ENCODE measurements at places on chromosomes 6 and 20.

DNA sequence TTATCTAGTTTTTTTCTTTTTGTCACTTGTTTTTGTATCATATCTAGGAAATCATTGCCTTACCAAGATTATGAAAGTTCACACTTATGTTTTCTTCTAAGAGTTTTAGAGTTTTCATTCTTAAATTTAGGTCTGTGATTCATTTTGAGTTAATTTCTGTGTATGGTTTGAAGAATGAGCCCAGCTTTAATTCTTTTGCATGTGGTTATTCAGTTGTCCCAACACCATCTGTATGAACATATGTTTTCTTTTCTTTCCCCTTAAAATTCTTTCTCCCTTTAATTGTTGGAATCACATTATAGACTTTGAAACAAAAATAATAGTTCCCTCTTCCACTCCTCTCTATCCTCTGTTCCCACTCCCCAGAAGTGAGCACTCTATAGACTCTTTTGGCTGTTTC is 85.4 kb downstream of the SLX4IP start:
- no peak for DNase-seq

GRCh38 chr6:134041093-134041492 is 11.3 kb downstream of the SLC2A12 start:
- DNase-seq = no peak

DNA sequence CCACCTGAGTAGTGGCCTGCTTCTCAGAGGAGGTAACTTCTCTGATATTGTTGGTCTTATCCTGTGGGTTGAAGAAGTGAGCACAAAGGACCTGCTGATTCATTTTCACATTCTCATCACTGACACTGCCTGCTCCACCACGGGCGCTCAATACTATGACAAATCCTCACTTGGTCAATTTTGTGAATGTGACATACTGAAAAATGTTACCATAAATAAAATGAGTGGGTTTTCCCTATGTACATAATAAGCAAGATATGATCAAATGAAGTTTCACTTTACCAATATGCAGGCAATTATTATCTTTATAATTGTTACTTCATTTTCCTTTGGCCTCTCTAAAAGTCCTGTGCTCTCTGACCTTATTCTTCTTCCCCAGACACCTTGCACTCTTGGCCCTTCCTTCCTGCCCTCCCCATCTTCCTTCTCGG is 71.5 kb upstream of the RIPOR2 start:
- no peak for DNase-seq

GRCh38 chr6:158322724-158323560 is 10.7 kb downstream of the TULP4 start:
- no peak for DNase-seq

GRCh38 chr6:57173886-57174510 is 1.9 kb downstream of the BAG2 start:
- no peak for DNase-seq

DNA sequence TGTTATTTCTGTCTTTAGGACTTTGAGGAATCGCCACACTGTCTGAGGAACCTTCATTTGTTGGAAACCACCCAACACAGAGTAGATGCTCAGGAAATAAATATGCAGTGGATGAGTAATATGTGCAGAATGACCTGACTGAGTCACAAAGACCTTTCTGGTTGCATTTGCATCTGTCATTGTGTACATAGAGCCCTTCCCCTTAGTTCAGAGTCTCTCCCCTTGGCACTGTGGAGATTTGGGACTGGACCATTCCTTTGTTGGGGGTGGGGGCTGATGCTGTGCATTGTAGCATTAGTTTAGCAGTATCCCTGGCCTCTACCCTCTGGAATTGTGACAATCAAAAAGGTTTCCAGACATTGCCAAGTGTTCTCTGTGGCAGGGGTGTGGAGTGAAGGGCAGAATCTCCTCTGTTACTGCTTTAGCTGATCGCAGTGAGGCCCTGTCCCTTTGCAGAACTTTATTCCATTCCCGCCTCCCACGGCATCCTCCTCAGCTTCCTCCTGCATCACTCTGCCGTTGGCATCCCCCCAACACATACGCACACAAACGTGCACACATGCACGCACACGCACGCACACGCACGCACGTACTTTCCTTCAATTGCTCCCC is 64.5 kb downstream of the EYA2 start:
- no peak for DNase-seq

DNA sequence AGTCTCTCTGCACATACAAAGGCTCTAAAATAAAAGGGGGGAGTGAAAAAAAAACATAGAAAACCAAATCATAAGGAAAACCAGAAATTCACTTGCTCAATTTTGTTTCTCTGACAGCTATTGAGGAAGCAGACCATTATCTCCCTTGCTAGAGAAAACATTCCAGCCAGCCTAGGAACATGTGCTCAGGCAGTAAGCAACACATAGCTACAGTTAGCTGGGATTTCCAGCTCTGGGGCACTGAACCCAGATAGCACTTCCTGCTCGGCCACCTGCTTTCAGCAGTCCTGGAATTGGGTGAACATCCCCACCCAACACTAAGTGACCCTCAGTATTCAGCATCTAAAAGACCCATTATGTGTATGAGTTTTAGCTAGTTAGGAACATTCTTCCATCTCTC is 61.3 kb downstream of the TNFRSF21 start:
- DNase-seq = no peak

GRCh38 chr20:59784791-59785668 is 148.4 kb downstream of the SYCP2 start:
- DNase-seq = peak; percentile 51

DNA sequence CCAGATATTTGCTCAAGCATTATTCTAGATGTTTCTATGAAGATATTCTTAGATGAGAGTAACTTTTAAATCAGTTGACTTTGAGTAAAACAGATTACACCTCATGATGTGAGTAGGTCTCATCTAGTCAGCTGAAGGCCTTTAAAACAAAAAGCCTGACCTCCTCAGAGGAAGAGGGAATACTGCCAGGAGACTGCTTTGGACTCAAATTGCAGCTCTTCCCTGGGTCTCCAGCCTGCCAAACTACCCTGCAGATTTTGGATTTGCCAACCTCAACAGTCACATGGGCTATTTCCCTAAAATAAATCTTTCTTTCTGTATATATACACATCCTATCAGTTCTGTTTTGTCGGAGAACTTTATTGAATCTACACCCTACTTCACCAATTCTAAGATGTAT is 182.5 kb upstream of the TENT5A start:
- DNase-seq = no peak

DNA sequence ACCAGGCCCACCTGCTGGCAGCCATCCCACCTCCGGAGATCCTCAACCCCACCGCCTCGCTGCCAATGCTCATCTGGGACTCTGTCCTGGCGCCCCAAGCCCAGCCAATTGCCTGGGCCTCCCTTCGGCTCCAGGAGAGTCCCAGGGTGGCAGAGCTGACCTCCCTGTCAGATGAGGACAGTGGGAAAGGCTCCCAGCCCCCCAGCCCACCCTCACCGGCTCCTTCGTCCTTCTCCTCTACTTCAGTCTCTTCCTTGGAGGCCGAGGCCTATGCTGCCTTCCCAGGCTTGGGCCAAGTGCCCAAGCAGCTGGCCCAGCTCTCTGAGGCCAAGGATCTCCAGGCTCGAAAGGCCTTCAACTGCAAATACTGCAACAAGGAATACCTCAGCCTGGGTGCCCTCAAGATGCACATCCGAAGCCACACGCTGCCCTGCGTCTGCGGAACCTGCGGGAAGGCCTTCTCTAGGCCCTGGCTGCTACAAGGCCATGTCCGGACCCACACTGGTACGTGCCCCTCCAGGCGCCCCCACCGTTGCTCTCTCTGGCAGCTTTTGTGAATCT is 1.1 kb downstream of the SNAI1 start:
- DNase-seq = no peak

DNA sequence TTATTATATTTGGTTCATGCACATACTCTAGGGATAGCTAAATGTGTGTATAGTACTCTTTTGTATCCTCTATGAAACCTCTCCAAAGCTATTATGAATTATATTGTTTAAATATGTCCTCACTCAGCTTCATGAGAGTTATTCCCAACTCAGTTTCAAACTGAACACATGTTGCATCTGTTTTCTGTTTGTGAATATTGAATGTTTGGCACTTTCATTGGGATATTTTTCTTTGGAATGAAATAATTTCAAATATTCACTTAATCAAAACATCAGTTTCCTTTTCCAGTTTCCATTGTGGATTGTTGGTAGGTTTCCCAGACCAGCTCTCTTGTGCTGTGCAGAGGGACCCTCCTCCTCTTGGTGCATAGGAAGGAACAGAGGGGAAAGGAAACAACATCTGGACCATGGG is 46.6 kb downstream of the HDAC2 start:
- no peak for DNase-seq

- DNase-seq = no peak
Observed at GRCh38 chr6:14877758-14878157, 368.1 kb upstream of the JARID2 start.

GRCh38 chr6:124132256-124132655 is 328.6 kb downstream of the NKAIN2 start:
- DNase-seq = no peak

- DNase-seq = no peak
Observed at GRCh38 chr6:79783670-79784394, 152.7 kb downstream of the SH3BGRL2 start.

DNA sequence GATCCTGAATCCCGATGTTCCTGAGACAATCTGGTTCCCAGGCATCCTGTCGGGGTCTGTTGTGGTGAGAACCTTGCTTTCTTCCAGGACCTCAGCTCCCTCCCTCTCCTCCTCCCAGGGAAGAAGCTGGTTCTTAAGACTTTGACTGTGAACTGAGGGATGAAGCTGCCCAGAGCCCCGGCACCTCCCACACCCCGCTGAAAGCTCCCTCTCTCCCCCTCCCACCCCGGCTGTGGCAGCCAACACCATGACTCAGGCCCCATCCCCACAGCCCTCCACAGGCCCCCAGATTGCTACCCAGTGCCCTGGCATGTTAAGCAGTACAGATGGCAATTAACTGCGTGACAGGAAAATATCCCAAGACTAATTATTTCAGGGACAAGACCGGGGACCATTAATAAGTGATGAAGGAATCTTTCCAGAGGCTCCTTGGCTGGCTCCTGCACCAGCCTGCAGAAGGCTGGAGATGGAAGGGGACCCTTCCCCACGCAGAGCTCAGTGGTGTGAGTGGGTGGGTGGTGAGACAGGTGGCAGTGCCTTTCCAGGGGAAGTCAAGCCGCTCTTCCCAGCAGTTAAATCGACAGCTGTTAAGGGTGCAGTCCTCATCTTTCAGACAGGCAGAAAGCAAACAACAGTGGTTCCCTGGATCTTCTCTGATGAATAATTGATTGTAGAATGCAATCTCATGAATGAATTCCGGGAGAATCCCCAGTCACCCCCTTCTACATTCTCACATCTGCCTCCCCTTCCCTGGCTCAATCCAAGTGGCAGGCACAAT is 237.9 kb downstream of the LRFN2 start:
- peak; percentile 48 for DNase-seq

- no peak for DNase-seq
Observed at GRCh38 chr20:35568645-35569044, 26.8 kb downstream of the ERGIC3 start.

DNA sequence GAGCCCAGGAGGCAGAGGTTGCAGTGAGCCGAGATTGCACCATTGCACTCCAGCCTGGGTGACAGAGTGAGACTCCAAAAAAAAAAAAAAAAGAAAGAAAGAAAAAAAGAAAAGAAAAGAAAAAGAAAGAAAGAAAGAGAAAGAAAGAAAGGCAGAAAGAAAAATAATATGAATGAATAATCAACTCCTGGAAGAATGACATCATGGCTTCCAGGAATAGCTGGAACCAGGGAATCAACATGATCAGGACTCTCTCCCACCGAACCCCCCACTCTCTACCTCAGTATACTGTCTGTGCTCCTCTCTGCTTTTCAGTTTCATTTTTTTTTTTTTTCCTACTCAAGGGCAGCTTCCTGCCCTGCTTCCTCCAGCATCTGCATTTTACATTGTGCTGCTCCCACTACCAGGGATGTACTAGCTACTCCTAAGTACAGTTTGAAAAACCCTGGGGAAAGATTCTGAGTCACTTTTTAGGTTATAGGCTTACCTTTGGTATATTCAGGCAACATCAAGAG is 19.7 kb upstream of the MTCL3 start:
- DNase-seq = no peak

DNA sequence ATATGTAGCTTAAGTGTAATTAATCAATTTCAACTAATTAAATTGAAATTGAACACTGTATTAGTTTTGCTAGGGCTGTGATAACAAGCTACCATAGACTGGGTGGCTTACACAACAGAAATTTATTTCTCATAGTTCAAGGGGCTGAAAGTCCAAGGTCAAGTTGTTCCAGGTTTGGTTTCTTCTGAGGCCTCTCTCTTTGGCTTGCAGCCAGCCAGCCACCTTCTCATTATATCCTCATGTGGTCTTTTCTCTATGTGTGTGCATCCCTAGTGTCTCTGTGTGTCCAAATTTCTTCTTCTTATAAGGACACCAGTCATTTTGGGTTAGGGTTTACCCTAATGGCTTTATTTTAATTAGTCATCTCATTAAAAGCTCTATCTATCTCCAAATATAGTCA is 611.7 kb downstream of the UTRN start:
- no peak for DNase-seq

DNA sequence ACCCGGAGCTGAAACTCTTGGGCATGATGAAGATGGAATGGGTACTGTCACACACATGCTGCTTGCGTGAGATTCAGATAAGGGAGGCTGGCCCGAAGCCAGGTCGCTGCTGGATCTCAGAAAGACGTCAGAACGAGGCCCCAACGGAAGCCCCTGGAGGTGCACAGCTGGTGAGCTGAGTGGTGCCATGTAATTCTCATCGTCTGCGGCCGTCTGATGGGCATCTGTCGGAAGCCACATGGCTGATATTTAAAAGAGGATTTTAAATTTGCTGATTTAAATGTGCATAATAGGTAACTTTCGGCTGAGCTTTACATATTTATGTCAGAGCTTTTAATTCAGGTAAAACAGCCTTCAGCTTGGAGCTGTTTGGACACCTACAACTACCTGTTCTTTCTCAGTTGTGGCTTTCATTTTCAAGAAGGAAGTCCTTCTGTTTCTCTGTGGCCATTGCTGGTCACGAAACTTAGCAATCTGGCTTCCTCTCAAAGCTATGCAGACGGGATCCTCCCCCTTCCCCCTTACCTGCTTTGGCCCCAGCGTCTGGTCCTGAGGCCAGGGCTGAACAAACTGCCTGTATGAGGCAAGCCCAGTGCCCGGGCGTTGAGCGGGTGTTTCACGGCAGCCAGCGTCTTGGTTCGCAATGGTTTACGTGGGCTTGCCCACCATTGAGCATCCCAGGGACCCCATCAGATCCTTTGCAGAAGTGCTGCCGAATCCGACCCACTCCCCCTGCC is 9.2 kb downstream of the SLCO4A1 start:
- no peak for DNase-seq

GRCh38 chr20:25036331-25036936 is 21.5 kb downstream of the ACSS1 start:
- DNase-seq = no peak

DNA sequence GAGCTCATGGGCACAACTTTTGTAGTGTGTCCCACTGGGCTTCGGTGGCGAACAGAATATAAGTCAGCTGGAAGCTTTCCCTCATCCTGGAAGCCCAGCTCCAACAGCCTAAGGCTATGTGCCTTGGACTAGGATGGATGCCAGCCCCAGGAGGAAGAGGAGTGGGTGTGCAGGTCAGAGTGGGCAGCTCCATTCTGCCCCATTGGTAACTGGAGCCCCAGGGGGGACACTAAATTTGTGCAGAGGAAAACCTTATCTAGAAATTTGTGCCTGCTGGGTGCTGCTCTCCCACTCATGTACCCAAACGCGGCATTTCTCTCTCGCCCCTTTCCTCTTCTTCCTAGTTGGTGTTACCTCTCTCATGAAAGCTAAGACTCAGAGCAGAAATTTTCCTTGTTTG is 253.9 kb upstream of the MAN1A1 start:
- no peak for DNase-seq

GRCh38 chr6:41663568-41663967 is 25.3 kb downstream of the MDFI start:
- DNase-seq = no peak

GRCh38 chr20:14775778-14776177 is 438.4 kb upstream of the FLRT3 start:
- DNase-seq = no peak
